ENCODE measurements at places on chromosomes 5 and 9.

GRCh38 chr9:70602321-70603019, 188.0 kb upstream of the KLF9 start:
- H3K4me1 ChIP-seq: no peaks in the 10 kb centered on the region
- no peaks in the 10 kb centered on the region for H3K27me3 ChIP-seq
- H3K27ac ChIP-seq: no peak overlapping the region
- peak; percentile 94 for DNase-seq

- DNase-seq: no peak
- H3K27me3 ChIP-seq: no peaks in the 10 kb centered on the region
- H3K4me3 ChIP-seq: no peak overlapping the region
These were observed 70.5 kb upstream of the NTRK2 start for GRCh38 chr9:84598921-84599636.

- H3K27ac ChIP-seq: peak overlapping the region; percentile 65
- H3K36me3 ChIP-seq: no peaks in the 10 kb centered on the region
- no peak overlapping the region for H3K4me3 ChIP-seq
- H3K27me3 ChIP-seq: no peaks in the 10 kb centered on the region
These were observed 141.7 kb upstream of the ABCA1 start for GRCh38 chr9:105069696-105070095.

DNA sequence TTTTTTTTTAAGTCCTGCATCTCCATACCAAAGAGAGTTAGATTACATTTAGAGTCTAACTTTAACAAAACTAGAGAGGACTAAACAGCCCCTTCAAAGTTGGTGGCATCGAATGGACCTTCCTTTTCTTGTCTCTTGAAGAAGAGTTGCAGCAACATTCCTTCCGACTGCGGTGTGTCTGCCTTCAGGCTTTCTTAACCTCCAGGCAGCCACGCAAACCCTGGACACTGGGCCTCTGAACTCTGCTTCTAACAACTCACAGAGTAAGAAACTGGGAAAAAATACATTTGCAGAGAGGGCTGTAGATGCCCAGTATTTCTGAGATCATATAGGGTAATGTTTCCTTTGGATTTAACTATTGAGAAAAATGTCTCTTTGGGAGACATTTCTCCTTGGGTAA, 120.5 kb upstream of the MAST4 start:
- no peaks in the 10 kb centered on the region for H3K27me3 ChIP-seq
- no peak overlapping the region for H3K27ac ChIP-seq
- no peaks in the 10 kb centered on the region for H3K4me1 ChIP-seq
- no peak for DNase-seq
- no peak overlapping the region for H3K4me3 ChIP-seq

GRCh38 chr5:138724470-138725146, 28.6 kb upstream of the CTNNA1 start:
- no peaks in the 10 kb centered on the region for H3K27me3 ChIP-seq
- peak overlapping the region; percentile 32 for H3K27ac ChIP-seq
- peaks cover 18% of the 10 kb centered on the region for H3K4me1 ChIP-seq

GRCh38 chr5:10662661-10663488, 98.2 kb downstream of the DAP start:
- H3K27ac ChIP-seq: no peak overlapping the region
- H3K27me3 ChIP-seq: no peaks in the 10 kb centered on the region
- no peaks in the 10 kb centered on the region for H3K4me1 ChIP-seq
- DNase-seq: no peak
- no peak overlapping the region for H3K4me3 ChIP-seq

DNA sequence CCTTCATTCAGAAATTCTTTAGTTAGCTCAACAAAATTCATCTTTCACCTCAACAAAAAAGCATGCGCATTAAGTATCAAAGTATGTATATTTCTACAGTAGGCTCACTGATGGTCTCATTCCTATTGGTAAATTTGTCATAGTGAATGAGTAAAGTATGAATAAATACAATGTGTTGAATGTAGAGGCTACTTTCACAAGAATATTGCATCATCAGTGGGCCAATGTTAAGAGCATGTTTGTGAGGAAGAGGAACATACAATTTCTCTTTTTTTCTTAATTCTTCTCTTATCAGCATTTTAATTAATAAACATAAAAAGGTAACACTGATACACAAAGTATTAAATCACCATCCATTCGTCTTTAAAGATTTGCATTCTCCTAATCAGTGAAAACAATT, 505.1 kb downstream of the CETN3 start:
- no peaks in the 10 kb centered on the region for H3K27me3 ChIP-seq
- no peak overlapping the region for H3K27ac ChIP-seq
- no peak overlapping the region for H3K4me3 ChIP-seq
- no peaks in the 10 kb centered on the region for H3K4me1 ChIP-seq
- no peaks in the 10 kb centered on the region for H3K36me3 ChIP-seq
- no peak for DNase-seq

GRCh38 chr5:79842991-79843390, 148.1 kb downstream of the MTX3 start:
- H3K36me3 ChIP-seq: no peaks in the 10 kb centered on the region
- no peak for DNase-seq
- no peak overlapping the region for H3K27ac ChIP-seq
- no peaks in the 10 kb centered on the region for H3K27me3 ChIP-seq
- no peaks in the 10 kb centered on the region for H3K4me1 ChIP-seq

DNA sequence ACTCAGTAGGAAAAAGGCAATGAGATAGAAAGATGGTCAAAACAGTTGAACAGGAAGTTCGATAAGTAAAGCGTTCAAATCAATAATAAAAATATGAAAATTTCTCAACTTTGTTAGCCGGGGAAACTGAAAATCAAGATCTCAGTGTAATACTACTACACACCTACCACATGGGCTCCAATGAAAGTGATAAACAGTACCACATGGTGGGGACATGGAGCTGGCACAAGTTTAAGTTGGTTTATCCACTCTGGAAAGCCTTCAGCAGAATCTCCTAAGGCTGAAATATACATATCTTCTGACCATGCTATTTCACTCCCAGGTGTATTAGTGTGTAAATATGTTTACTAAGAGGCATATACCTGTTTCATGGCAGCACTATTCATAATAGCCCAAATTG, 126.8 kb downstream of the NXNL2 start:
- no peak overlapping the region for H3K27ac ChIP-seq
- DNase-seq: peak; percentile 23
- no peaks in the 10 kb centered on the region for H3K4me1 ChIP-seq

DNA sequence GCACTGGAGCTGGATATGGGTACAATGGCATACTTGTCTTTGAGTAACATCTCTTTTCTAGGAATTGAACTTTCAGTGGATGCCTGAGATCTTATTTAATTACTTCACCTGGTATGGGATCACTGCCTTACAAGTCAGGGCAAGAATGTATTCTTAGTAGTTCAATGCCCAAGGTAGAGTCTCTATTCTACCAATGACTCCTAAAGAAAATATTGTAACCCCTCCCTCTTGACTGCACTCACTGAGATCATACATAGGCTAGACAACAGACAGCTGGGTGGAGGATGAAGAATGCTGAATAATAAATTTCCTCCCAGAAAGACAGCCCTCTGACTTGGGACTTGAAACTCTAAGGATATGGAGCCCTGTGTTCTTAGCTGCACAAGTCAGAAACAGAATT, 1216.3 kb upstream of the ACO1 start:
- no peaks in the 10 kb centered on the region for H3K36me3 ChIP-seq
- no peak overlapping the region for H3K4me3 ChIP-seq
- no peaks in the 10 kb centered on the region for H3K27me3 ChIP-seq
- no peaks in the 10 kb centered on the region for H3K4me1 ChIP-seq
- no peak overlapping the region for H3K27ac ChIP-seq
- no peak for DNase-seq

DNA sequence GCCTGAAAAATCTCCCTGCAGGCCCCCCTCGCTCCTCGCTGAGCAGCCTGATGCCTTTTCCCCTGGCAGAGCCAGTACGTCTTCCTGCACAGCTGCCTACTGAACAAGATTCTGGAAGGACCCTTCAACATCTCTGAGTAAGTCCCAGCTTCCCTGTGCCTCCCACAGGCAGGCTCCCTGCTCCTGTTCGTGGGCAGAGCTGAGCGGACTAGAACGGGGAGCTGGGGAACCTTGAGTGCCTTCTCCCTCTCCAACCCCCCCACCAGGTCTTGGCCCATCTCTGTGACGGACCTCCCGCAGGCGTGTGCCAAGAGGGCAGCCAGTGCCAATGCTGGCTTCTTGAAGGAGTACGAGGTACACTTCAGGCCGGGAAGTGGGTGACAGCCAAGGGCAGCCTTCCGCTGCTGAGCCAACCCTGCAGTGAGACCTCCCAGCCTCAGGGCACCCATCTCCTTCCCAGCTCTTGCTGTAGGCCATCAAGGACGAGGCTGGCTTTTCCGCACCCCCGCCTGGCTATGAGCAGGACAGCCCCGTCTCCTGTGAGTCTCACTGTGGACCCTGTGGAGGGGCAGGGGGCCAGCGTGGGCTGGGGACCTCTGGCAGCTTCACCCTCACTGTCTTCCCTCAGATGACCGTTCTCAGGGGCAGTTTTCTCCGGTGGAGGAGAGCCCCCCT, 21.1 kb upstream of the SPTLC1 start:
- H3K27ac ChIP-seq: no peak overlapping the region
- no peaks in the 10 kb centered on the region for H3K4me1 ChIP-seq
- H3K27me3 ChIP-seq: peaks cover 10% of the 10 kb centered on the region
- no peak for DNase-seq
- no peak overlapping the region for H3K4me3 ChIP-seq

GRCh38 chr5:96601200-96601599, 61.0 kb upstream of the CAST start:
- peak; percentile 14 for DNase-seq
- no peak overlapping the region for H3K4me3 ChIP-seq
- H3K36me3 ChIP-seq: no peaks in the 10 kb centered on the region
- H3K27me3 ChIP-seq: no peaks in the 10 kb centered on the region

GRCh38 chr9:4774209-4774608, 18.5 kb upstream of the RCL1 start:
- no peaks in the 10 kb centered on the region for H3K4me1 ChIP-seq
- H3K27ac ChIP-seq: no peak overlapping the region
- no peaks in the 10 kb centered on the region for H3K27me3 ChIP-seq
- no peaks in the 10 kb centered on the region for H3K36me3 ChIP-seq
- no peak for DNase-seq

DNA sequence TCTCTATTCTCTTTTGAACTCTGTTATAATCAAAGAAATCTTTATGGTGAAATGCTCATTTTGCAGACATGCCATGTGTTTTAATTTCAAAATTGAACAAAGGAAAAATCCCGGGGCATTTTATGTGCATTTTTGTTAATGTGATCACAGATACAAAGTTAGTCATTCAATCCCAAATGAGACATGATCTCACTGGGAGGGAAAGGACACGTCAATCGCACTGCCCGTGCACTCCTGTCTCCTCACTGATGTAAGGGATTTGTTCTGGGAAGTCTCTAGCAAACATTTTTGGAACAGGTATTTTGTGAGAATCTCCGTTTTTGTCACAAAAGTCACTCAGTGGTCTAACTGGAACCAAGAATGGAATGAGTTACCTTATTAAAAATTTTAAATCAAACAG, 97.9 kb upstream of the RANBP6 start:
- no peaks in the 10 kb centered on the region for H3K36me3 ChIP-seq
- no peaks in the 10 kb centered on the region for H3K4me1 ChIP-seq
- H3K27ac ChIP-seq: no peak overlapping the region

- no peak overlapping the region for H3K4me3 ChIP-seq
- DNase-seq: peak; percentile 78
- no peaks in the 10 kb centered on the region for H3K27me3 ChIP-seq
- H3K4me1 ChIP-seq: peaks cover 12% of the 10 kb centered on the region
These were observed 248.1 kb downstream of the CETN3 start for GRCh38 chr5:90161414-90161813.

DNA sequence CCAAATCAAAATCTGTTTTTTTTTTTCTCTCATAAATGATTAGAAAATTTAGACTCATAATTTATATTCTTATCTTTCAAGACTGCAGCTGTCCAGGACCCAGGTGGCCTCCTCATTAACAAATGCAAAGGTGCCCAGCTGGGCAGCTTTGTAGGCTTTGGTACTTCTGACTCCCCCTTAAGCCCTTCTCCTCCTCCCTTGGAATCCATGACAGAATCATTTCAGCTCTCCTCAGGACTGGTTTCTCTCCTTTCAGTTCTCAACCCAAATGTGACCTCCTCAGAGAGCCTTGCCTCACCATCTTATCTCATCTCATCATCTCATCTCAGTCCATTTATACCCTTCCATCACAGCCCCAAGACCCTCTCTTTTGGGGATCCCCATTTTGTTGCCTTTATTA, 221.7 kb downstream of the KIAA0825 start:
- no peaks in the 10 kb centered on the region for H3K36me3 ChIP-seq
- no peak overlapping the region for H3K4me3 ChIP-seq
- no peak for DNase-seq
- H3K4me1 ChIP-seq: peaks cover 9% of the 10 kb centered on the region

GRCh38 chr5:123949807-123950340, 437.9 kb downstream of the CSNK1G3 start:
- no peaks in the 10 kb centered on the region for H3K36me3 ChIP-seq
- no peak overlapping the region for H3K4me3 ChIP-seq
- DNase-seq: no peak

DNA sequence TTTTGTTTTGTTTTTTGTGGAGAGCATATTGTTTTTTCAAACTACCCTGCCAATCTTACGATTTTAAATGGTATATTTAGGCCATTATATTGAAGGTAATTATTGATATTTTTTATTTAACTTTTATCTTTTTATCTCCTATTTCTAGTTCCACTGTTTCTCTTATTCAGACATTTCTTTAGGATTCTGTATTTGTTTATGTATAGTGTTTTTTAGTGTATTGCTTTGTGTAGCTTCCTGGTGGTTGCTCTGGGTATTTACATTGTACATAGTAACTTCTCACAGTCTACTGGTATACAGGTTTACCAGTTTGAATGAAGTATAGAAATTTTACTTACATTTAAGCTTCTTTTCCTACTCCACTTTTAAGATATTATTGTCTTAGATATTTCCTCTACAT, 63.2 kb downstream of the ERCC6L2 start:
- H3K4me3 ChIP-seq: no peak overlapping the region
- H3K36me3 ChIP-seq: peaks cover 39% of the 10 kb centered on the region
- DNase-seq: no peak
- H3K4me1 ChIP-seq: no peaks in the 10 kb centered on the region
- no peak overlapping the region for H3K27ac ChIP-seq

DNA sequence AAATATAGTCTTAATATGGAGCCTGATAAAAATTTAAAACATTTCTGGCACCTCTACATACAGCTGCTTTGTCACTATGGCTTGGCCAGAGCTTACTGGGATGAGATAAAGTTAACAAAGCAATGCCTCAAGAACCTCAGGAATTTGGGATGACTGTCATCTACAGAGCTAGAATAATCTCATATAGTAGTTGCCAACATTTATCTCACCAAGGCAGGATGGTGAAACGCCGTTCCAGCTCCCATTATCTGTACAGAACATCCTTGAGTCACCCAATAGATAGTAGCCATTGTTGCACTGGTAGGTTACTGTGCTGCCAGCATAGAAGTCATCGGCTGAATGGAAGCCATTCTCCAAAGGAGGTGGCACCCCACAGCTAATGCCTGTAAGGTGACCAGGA, 94.6 kb upstream of the TXNDC8 start:
- no peaks in the 10 kb centered on the region for H3K36me3 ChIP-seq
- no peak for DNase-seq
- H3K4me3 ChIP-seq: no peak overlapping the region
- no peak overlapping the region for H3K27ac ChIP-seq
- no peaks in the 10 kb centered on the region for H3K27me3 ChIP-seq

GRCh38 chr5:133470841-133471240, 141.5 kb downstream of the FSTL4 start:
- no peaks in the 10 kb centered on the region for H3K27me3 ChIP-seq
- H3K4me1 ChIP-seq: peaks cover 4% of the 10 kb centered on the region
- no peak overlapping the region for H3K4me3 ChIP-seq
- no peaks in the 10 kb centered on the region for H3K36me3 ChIP-seq

- H3K36me3 ChIP-seq: no peaks in the 10 kb centered on the region
- H3K27ac ChIP-seq: no peak overlapping the region
- peak; percentile 51 for DNase-seq
- no peaks in the 10 kb centered on the region for H3K4me1 ChIP-seq
- peaks cover 9% of the 10 kb centered on the region for H3K27me3 ChIP-seq
These were observed 34.5 kb upstream of the SLC46A2 start for GRCh38 chr9:112925058-112925641.
